Amniotic stem cell (primary cell): ENCODE measurements at places on chromosomes 11 and 22.

DNA sequence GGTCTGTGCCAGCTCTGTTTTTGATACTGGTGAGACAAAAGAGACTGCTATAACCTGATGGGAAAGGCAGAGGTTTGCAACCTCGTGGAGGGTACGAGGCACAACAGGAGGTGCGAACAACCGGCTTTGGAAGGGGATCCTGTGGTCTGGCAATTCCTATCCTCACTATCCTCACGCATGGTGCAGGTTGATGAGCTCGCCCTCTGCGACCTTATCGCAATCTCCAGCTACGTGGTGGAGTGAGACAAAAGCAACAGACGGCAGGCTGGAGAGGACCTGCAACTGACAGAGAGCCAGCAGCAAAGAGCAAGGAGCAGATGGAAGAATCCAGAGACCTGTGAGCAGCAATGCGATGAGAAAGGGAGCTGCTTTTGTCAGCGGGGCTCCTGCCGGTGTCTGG is 47.3 kb upstream of the TSKU start:
- DNase-seq = no peak

- no peak for DNase-seq
Measured at GRCh38 chr11:36583667-36584066, 10.6 kb upstream of the IFTAP start.

DNA sequence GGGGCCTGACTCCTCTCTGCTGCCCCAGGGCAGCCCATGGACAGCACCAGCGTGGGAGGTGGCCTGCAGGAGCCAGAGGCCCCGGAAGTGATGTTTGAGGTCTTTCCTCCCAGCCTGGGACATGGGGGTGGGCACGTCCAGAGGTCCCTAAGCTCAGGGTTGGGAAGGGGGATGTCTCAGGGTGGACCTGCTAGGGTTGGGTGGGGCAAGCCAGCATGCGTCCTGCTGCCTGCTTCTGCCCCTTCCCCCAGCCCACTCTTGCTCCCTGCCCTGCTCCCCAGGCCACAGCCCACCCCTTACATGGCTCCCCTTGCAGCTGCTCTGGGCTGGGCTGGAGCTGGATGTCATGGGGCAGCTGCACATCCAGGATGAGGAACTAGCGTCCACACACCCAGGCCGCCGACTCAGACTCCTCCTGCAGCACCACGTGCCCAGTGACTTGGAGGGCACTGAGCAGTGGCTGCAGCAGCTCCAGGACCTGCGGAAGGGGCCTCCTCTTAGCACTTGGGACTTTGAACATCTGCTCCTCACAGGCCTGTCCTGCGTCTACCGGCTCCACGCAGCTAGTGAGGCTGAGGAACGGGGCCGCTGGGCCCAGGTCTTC is 1.3 kb downstream of the FAM180B start:
- DNase-seq = no peak

DNA sequence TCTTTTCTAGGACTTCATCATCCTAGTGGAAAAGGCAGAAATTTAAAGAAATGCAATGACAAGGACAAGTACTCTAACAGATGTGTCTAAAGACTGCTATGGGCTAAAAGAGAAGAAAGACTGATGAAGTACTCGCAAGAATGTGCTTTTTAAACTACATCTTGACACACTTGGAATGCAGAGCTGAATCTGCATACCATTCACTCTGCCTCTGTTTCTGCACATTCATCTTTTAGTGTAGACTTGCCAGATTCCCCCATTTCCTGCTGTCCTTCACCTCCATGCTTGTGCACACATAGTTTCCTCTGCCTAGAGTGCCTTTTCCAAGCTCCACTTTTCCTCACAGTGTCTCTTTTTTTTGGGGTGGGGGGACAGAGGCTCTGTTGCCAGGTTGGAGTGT is 239.0 kb upstream of the CCDC179 start:
- no peak for DNase-seq

DNA sequence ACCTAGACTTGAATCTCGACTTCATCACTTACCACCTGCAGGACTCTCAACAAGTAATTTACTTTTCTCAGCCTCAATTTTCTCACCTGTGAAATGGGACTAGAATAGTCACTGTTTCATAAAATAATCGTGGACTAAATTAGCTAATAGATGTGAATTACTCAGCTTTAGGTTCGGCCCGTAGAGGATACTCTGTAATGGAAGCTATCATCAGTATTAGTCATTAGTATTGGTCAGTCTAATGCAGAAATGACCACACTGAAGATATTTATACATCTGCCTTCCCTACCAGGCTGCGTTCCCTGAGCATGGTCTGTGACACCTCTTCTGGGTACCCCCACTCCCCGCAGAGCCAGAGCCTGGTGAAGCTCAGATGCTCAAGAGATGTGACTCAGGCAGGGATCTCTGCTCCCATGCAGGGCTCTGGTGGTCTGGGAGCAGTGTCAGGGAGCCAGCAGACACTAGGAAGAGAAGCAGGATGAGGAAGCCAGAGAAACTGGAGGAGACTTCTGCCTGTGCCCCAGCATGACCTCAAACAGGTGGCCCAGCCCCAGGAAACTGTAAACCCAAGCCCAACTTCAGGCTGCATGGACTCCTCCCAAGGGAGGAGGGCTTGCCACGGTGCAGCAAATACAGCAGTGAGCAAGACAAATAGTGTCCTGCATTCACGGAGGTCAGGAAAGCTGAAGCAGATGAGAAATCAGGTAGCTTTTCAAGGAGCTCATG is 88.0 kb upstream of the E2F8 start:
- DNase-seq = no peak

- DNase-seq = no peak
Measured at GRCh38 chr11:32374261-32374711, 61.1 kb downstream of the WT1 start.

DNA sequence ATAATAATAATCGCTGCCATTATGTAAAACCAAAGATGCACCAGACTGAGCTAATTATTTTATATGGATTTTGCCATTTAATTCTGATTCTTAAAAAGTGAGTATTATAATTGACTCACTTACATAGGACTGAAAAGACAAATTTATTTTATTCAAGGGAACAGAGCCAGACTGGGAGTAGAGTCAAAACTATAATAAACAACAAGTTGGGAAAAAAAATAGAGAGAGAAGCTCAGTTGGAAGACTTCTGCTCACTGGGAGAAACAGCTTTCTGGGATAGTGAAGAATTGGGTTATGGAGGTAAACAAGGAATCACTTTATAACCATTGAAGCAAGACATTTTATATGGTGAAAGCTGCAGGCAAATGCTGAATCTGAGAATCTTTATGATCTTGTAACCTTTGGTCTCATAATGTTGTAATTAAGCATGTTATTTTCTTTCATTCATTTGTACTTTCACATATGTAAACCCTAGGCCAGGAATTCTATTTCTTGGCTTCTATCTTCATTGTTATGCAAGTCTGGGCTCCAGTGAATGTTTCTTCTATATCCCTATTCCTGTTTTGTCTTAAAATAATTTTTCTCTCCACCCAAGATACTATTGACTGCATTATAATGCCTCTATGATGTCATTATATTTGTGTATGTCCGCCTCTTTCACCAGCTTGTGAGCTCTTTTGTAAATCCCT is 725.3 kb upstream of the CCDC179 start:
- DNase-seq = no peak

GRCh38 chr11:93718057-93718563 is 23.2 kb downstream of the TAF1D start:
- DNase-seq = no peak

- no peak for DNase-seq
Measured at GRCh38 chr11:291281-292210, 2.6 kb downstream of the PGGHG start.

DNA sequence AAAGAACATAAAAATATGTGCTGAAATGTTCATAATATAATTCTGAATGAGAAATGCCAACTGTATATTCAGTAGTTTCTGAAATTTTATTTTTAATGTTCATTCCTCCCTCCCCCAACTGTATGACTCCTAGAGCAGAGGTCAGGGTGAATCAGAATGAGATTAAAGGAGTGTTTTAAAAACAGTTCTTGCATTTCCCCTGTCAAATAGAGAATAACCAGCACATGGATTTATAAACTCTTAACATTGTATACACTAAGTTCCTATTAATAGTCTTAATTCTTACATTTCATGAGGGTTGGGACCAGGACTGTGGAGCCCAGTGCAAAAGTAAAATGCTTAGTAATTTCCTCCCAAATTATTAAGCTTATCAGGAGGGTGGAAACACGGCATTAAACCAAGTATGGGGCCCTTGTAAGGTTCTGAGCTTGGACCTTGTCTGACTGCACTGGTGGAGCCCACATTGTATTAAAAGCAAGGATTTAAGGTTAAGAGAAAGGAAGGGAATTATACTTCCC is 474.6 kb upstream of the RAG2 start:
- DNase-seq = no peak
